ENCODE measurements at places on chromosomes 3 and 15.

GRCh38 chr15:49255966-49256759, 86.1 kb downstream of the GALK2 start:
- H3K36me3 ChIP-seq, result no peaks in the 10 kb centered on the region
- no peaks in the 10 kb centered on the region for H3K4me1 ChIP-seq
- no peaks in the 10 kb centered on the region for H3K27me3 ChIP-seq
- H3K27ac ChIP-seq, result no peak overlapping the region
- H3K4me3 ChIP-seq, result no peak overlapping the region
- no peak for DNase-seq

DNA sequence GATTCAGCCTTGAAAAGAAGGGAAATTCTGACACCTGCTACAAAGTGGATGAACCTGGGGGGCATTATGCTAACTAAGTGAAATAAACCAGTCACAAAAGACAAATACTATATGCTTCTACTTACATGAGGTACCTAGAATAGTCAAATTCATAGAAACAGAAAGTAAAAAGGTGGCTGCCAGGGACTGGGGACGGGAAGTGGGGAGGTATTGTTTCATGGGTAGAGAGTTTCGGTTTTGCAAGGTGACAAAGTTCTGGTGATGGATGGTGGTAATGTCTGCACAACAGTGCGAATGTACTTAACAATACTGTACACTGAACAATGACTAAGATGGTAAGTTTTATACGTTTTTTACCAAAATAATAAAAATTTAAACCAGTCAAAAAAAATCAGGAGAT, 4.8 kb downstream of the IDH2 start:
- DNase-seq, result no peak
- peaks cover 17% of the 10 kb centered on the region for H3K4me1 ChIP-seq
- no peaks in the 10 kb centered on the region for H3K36me3 ChIP-seq

DNA sequence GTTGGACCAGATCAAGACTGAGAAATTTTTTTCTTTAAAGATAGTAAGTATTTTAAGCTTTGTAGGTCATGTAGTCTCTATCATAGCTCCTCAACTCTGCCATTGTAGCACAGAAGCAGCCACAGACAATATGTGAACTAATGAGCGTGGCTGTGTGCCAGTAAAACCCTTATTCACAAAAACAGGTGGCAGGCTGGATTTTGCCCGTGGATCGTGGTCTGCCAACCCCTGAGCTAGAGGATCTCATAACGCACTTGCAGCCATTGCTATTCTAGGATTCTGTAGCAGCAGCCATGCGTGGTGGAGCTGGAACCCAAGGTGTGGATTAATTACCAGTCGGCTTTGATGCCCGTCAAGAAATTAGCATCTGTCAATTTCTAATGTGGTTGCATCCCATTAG, 68.7 kb upstream of the PLXNA1 start:
- H3K36me3 ChIP-seq, result no peaks in the 10 kb centered on the region
- H3K27me3 ChIP-seq, result no peaks in the 10 kb centered on the region
- DNase-seq, result no peak
- H3K4me3 ChIP-seq, result no peak overlapping the region
- no peaks in the 10 kb centered on the region for H3K4me1 ChIP-seq
- H3K27ac ChIP-seq, result no peak overlapping the region

- H3K4me1 ChIP-seq, result no peaks in the 10 kb centered on the region
- no peak overlapping the region for H3K27ac ChIP-seq
- DNase-seq, result no peak
- no peak overlapping the region for H3K4me3 ChIP-seq
- no peaks in the 10 kb centered on the region for H3K27me3 ChIP-seq
These were observed 92.0 kb downstream of the ATG7 start for GRCh38 chr3:11364181-11364580.

DNA sequence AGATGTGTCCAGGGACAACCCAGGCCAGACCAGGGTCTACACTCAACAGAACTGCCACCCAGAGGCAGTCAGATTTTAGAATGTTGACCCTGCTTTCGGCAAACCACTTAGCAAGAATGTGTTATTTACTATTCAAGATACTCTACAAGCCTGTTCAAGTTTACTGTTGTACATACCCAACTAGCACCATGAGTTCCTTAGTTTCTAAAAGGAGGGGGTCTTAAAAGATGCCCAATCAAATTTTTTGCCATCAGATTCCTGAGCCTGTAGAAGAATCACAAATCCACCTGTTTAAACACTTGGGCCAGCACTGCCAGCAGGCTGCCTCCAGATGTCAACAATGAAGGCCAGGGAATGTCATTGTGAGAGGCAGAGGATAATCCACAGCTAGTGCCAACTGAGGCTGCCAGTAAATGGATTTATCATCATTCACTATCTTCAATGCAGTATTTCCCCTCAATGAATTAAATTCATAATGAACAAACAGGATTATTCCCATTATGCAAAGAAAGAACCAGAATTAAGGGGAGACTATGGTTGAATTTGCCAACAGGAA, 43.5 kb upstream of the SNRPA1 start:
- no peak overlapping the region for H3K4me3 ChIP-seq
- H3K27ac ChIP-seq, result no peak overlapping the region
- no peaks in the 10 kb centered on the region for H3K4me1 ChIP-seq
- no peaks in the 10 kb centered on the region for H3K27me3 ChIP-seq
- DNase-seq, result no peak
